ENCODE measurements at places on chromosomes 7 and 10.

DNA sequence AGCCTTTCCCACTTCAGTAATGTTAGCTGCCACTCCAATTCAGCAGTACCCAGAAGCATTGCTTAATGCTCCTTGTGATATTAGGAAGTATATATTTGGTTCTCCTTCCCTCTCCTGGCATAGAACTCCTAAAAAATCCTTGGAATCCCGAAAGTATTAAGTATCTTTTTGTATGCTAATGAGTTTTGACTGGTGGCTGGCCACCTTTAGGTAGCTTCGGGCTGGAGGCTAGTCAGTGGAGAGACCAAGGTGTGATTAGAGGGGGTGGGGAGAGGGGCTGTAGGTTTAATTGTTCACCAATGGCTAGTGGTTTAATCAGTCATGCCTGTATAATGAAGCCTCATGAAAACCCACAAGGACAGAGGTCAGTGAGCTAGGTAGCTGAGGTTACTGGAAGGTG lies 12.2 kb downstream of the COMTD1 start:
- DNase-seq: no peak

GRCh38 chr7:100685049-100685605 lies 8.9 kb downstream of the GIGYF1 start:
- DNase-seq: no peak

- no peak for DNase-seq
Measured at GRCh38 chr7:27866828-27867672, 127.1 kb downstream of the TAX1BP1 start.

GRCh38 chr7:117164620-117165019 lies 158.2 kb downstream of the WNT2 start:
- no peak for DNase-seq

- no peak for DNase-seq
Measured at GRCh38 chr10:7492660-7493046, 81.8 kb upstream of the SFMBT2 start.

DNA sequence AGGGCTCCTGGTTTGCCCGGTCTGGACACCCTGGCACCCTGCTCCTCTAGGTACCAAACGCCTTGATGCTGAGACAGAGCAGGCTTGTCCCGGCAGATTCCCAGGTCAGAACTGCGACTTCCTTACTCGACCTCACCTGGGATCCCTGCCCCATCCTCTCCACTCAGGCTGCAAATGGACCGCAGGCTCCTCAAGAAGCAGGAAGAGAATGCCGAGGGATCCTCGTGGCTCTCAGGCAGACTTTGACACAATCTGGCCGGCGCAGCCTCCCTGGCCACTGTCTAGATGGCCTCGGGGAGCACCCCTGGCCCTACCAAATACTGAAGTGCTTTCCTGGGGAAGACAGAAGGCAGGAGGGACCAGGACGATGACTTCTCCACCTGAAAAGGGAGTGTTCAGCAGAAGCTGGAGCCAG lies 421 bp upstream of the NODAL start:
- DNase-seq: no peak
